ENCODE measurements at places on chromosomes 1 and 21.

GRCh38 chr1:16011936-16012589 is 5.8 kb downstream of the HSPB7 start:
- DNase-seq = no peak

DNA sequence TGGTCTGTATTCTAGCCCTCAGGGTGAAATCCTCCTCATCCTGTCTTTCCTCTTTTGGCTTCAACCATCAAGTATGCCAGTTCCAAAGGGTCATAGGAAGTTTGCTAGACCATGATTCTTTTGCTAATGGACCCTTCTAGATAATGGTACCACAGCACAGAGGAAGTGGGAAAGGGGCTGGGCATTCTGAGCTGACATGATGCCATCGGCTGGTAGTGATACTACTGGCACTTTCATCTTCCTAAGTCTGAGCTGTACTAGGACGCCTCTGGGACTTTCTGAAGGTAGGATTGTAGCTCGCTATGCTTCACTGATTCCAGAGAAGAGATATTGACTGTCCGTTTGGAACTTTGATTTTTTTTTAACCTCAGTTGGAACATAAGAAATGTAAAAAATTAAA is 11.4 kb downstream of the FASLG start:
- DNase-seq = no peak

DNA sequence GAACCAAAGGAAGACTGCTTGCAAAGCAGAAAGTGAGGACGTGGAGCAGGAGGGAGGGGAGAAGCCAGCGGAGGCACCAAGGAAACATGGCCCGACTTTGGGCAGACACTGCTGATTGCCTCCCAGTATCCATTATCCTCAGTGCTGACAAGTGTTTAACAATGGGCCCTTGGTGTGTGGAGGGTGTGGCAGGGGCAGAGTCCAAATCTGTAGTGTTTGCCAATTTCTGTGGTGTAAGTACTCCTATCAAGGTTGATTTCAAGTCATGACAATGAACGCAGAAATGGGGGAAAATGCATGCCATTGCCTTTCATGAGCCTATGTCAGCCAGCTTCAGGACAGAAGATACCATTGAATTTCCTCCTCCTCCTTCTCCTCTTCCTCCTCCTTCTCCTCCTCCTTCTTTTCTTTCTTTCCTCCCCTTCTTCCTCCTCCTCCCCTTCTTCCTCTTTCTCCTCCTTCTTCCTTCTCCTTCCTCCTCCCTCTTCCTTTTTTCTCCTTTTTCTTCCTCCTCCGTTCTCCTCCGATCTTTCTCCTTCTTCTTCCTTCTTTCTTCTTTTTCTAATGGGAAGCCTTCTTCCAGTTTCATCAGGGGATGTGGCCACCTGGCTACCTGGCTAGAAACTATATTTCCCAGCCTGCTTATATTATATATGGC is 10.3 kb upstream of the PHC2 start:
- peak; percentile 77 for DNase-seq

GRCh38 chr1:224378855-224379631 is 22.4 kb downstream of the CNIH4 start:
- no peak for DNase-seq

DNA sequence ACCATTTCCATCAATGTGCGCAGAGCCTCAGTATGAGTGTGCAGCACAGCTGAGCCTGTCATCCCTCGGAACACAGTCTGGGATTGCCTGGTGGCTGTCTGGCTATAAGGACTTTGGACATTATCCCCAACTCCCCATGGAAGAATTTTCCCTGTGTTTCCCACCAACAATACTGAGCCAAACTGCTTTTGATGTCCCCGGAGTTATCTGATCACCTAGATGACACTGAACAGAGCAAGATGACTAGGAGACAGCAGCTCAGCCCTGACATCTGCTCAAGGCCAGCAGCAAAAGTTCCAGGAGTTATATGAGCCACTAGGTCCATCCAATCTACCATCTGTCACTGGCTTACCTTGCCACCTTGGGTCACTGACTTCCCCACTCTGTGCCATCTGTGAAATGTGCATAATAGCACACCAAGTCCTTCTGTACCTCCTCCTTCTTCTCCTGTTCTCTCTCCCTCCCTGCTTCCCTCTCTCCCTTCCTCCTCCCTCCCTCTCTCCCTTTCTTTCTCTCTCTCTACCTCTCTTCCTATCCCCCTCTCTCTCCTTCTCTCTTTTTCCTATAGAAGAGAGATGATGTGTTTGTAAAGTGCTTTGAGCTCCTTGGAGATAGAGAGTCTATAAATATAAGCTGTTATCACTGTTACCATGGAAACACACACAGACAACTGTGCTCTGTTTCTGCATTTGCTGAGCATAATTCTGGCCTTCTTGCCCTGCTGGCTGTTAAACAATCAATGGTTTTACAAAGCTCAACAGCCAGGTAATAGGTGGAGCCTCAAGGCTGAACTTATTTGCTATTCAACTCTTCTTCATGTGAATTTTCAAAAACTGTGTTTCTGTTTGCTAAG is 19.7 kb upstream of the ATP1B1 start:
- no peak for DNase-seq

GRCh38 chr1:218376722-218377121 is 31.6 kb downstream of the TGFB2 start:
- no peak for DNase-seq

DNA sequence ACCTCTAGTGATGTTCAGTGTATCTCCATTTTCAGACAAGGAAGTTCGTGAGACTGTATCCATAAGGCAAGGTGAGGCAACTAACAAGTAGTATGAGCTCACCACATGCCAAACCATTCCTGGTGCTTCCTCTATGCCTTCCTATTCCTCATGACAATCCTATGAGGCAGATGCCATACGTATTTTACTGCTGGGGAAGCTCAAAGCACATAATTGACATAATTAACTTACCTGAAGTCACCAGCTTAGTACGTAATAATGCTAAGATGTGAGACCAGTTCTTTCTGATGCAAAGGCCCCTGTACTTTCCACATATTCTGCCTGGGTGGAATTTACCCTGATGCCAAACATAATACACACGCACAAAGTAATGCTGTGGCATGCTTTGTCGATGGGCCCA is 83.6 kb upstream of the NFIA start:
- no peak for DNase-seq

All from SW480 (cell line).